ENCODE measurements at places on chromosomes 16 and 17. TPM values are rescaled to one million over a fixed set of nuclear protein-coding genes. Genes with fewer than 3 reads are reported as not detected.

GRCh38 chr17:19460700-19461099, 49.7 kb downstream of the RNF112 start:
- H3K27me3 ChIP-seq = peaks cover 16% of the 10 kb centered on the region
- no peak for DNase-seq
- H3K27ac ChIP-seq = no peak overlapping the region
- H3K36me3 ChIP-seq = no peaks in the 10 kb centered on the region

- DNase-seq = no peak
- H3K27ac ChIP-seq = no peak overlapping the region
- H3K4me1 ChIP-seq = peaks cover 12% of the 10 kb centered on the region
- peaks cover 24% of the 10 kb centered on the region for H3K27me3 ChIP-seq
- no peak overlapping the region for H3K4me3 ChIP-seq
These were observed 18.6 kb downstream of the RNF43 start for GRCh38 chr17:58398574-58399266.

GRCh38 chr16:17460890-17461289, 9.9 kb downstream of the XYLT1 start:
- no peaks in the 10 kb centered on the region for H3K27me3 ChIP-seq
- H3K27ac ChIP-seq = no peak overlapping the region
- no peak for DNase-seq
- H3K4me3 ChIP-seq = no peak overlapping the region
- no peaks in the 10 kb centered on the region for H3K36me3 ChIP-seq

GRCh38 chr17:8629371-8630226, 926 bp downstream of the MYH10 start:
- no peaks in the 10 kb centered on the region for H3K27me3 ChIP-seq
- peak overlapping the region; percentile 99 for H3K4me3 ChIP-seq
- peaks cover 1% of the 10 kb centered on the region for H3K36me3 ChIP-seq
- H3K4me1 ChIP-seq = peaks cover 23% of the 10 kb centered on the region
- peak overlapping the region; percentile 97 for H3K27ac ChIP-seq
- DNase-seq = no peak

DNA sequence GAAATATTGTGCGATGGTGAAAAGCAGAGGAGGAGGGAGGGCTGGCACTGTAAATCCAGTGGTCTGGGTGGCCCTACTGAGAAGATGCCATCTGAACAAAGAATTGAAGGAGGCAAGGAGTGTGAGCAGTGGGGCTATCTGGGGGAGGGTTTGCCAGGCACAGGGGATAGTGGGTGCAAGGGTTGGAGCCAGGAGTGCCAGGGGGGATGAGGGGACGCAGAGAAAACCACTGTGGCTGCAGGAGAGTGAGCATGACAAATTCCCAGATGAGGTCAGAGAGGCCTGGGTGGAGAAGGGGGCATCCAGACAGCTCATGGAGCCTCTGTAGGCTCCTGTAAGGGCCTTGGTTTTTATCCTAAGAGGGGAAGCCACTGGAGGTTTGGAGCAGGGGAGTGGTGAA, 4.8 kb downstream of the XYLT2 start:
- peaks cover 33% of the 10 kb centered on the region for H3K4me1 ChIP-seq
- H3K36me3 ChIP-seq = peaks cover 11% of the 10 kb centered on the region
- H3K27ac ChIP-seq = peak overlapping the region; percentile 5
- H3K27me3 ChIP-seq = no peaks in the 10 kb centered on the region

DNA sequence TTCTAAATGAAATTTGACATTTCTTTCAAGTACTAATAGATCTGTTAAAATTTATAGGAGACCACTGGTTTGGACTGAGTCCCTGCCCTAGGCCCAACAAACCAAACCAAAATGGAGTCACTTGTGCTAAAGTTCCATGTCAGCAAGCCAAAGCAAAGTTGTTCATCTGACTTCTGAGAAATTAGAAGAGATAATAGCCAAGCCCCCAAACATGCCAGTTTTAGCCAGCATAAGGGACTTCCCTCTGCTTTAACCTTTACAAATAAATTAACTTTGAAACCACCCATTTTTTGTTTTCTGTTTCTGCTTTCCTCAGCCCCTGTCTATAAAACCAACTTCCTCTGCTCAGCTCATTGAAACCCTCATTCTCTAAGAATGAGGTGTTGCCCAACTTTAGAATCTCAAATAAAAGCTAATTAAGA, 18.9 kb downstream of the CDR2 start:
- no peak overlapping the region for H3K27ac ChIP-seq
- no peaks in the 10 kb centered on the region for H3K27me3 ChIP-seq
- H3K4me1 ChIP-seq = peaks cover 47% of the 10 kb centered on the region
- H3K4me3 ChIP-seq = no peak overlapping the region
- DNase-seq = no peak

- DNase-seq = no peak
- H3K36me3 ChIP-seq = peaks cover 3% of the 10 kb centered on the region
- peaks cover 14% of the 10 kb centered on the region for H3K4me1 ChIP-seq
These were observed 19.8 kb upstream of the G6PC1 start for GRCh38 chr17:42880776-42881310.

- H3K27me3 ChIP-seq = peaks cover 2% of the 10 kb centered on the region
- H3K4me3 ChIP-seq = peak overlapping the region; percentile 71
- no peak for DNase-seq
- H3K27ac ChIP-seq = no peak overlapping the region
These were observed 1.5 kb downstream of the SCARF1 start for GRCh38 chr17:1643999-1644492.

- H3K27ac ChIP-seq = no peak overlapping the region
- H3K4me3 ChIP-seq = no peak overlapping the region
- DNase-seq = no peak
- no peaks in the 10 kb centered on the region for H3K36me3 ChIP-seq
These were observed 13.7 kb downstream of the UNC45B start for GRCh38 chr17:35161281-35161761.

DNA sequence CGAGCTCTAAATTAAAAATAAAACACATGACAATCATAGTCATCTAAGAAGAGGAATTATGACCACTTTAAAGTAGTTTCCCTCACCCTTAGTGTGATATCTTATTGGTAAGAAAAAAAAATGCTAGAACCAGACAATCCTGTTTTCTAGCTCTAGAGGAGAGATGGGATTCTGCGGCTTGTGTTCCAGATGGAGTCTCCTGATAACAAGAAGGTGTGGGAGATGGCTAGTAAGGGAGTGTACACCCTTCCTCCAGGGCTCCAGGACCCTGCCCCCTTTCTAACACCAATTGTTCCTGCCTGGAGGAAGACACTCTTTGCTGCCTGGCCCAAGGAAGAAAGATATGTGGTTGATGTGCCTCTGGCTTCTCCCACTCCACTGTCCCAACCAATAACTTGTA, 68.8 kb upstream of the FBXO47 start:
- H3K27me3 ChIP-seq = peaks cover 27% of the 10 kb centered on the region
- H3K4me3 ChIP-seq = no peak overlapping the region
- no peak for DNase-seq
- peaks cover 1% of the 10 kb centered on the region for H3K36me3 ChIP-seq
- no peak overlapping the region for H3K27ac ChIP-seq

DNA sequence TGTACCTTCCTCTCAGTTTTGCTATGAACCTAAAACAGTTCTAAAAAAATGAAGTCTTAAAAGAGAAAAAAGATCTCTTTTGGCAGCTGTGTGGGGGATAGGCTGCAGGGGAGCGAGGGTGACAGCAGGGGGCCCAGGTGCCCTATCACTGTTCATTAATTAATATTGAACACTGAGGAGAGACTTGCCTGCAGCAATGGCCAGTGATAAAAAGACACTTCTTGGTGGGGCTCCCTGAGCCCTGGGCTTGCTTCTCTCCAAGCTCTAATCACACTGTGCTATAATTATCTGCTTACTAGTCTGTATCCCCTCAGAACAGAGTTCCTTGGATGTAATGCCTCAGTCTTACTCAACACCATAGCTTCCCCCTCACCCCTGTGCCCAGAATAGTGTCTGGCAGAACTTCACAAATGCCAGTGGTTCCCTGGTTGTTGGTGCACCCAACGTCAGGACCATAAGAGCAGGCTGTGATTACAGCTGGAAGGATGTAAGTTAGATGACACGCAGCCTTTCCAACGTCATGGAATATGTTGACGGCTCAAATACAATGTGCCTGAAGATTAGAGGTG, 52.0 kb upstream of the IRX6 start:
- H3K36me3 ChIP-seq = no peaks in the 10 kb centered on the region
- no peak for DNase-seq
- no peak overlapping the region for H3K4me3 ChIP-seq
- no peak overlapping the region for H3K27ac ChIP-seq
- H3K4me1 ChIP-seq = no peaks in the 10 kb centered on the region
- H3K27me3 ChIP-seq = peaks cover 28% of the 10 kb centered on the region

GRCh38 chr16:78770353-78771091, 671.1 kb downstream of the WWOX start:
- no peak overlapping the region for H3K4me3 ChIP-seq
- no peaks in the 10 kb centered on the region for H3K27me3 ChIP-seq

DNA sequence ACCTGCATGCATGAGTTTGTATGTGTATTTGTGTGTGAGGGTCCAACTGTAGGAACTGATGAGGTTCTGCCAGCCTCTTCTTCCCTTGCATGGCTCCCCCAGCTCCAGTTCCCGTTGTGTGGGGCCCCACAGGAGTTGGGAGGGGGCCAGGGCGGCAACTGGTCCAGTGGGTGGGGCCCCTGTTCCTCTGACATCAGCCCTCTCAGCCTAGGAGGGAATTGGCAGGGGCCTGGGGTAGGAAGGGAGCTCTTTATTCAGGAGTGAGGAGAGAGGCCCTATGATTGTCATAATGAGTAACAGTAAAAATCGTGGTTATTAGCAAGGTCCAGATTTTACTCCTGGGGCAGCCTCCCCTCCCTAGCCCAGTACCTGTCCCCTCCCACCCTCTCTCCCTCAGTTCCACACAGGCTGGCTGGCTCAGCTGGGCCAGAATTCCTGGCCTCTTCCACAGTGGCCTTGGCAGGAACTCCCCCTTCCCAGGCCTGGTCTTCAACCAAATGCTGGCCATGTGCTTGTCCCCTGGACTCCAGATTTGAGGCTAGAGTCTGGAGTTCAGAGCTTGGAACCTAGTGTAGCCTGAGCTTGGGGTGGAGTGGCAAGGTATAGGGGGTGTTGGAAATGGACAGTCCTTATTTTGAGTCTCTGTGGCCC, 18.9 kb downstream of the RARA start:
- H3K36me3 ChIP-seq = peaks cover 4% of the 10 kb centered on the region
- H3K4me1 ChIP-seq = peaks cover 86% of the 10 kb centered on the region
- DNase-seq = no peak
- H3K4me3 ChIP-seq = no peak overlapping the region

DNA sequence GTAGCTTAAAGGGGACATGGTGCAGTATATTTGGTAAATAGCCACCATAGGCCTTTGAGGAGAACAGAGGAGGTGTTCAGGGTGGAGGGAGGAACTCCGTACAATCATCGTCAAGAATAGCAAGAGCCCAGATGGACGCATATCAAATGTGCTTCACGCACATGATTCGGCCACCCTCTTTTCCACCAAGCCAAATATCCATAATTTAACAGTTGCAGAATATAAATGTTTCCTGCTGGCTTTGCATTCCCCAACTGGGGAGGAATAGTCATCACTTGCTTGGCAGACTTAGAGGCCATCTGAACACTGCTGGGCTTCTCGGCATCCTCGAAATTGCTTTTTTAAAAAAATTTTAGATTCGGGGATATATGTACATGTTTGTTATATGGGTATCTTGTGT, 111.9 kb upstream of the ERCC4 start:
- no peak for DNase-seq
- no peak overlapping the region for H3K27ac ChIP-seq
- H3K4me1 ChIP-seq = no peaks in the 10 kb centered on the region
- no peak overlapping the region for H3K4me3 ChIP-seq

DNA sequence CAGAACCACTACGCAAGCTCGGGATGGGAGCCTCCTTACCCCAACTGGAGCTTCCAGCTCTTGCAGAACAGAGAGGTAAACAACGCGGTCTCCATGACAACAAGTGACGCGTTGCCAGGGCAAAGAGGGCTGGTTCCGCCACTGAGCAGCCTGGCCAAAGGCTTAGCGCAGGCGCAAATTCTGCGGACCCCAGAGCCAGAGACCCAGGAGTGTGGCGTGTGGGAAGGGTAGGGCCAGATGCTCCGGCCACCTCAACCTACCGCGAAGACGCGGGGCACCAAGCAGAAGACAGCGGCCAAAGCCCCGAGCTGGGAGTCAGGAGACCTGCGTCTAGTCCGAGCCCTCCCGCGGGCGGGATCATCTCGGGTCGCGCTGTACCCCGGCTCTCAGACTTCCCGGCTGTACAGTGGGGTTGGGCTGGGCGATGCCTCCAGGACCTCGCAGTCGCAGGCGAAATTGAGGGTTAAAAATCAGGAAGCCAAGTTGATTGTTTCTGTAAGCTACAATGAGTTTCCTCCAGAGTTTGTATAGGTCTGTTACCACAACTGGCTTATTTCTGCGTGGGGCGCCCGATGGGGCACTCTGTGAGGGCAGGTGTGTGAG, at the start of gene TEKT1:
Gene TEKT1, minus strand, starts transcription at position 69 of the 603 bp plus-strand sequence. CDS start 1,353 bp downstream, outside the sequence.
- peak within 1 kb of the TSS; percentile 49 for H3K4me3 ChIP-seq
- no peak for DNase-seq
- no peak within 1 kb of the TSS for H3K27ac ChIP-seq
- peaks cover 63% of the 10 kb centered on the region for H3K27me3 ChIP-seq
- no peaks in the 10 kb centered on the region for H3K36me3 ChIP-seq

DNA sequence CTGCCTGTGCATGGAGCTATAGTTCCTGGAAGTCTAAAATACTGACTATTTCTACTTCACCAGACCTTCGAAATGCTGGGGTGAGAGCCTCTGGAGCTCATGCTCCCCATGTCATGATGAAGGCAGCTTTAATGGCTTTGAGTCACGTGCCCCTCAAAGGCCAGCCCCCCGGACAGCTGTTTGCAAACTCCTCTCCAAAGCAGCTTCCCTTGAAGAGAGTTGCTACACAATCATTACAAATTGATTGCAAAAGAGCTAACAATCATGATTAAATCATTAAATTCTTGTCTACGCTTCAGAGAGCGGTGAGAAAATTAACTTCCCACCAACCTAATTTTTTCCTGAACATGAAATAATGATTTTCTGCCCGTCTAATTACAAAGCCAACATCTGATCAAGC, 134.8 kb upstream of the IRX6 start:
- no peak for DNase-seq
- peaks cover 19% of the 10 kb centered on the region for H3K27me3 ChIP-seq
- H3K4me1 ChIP-seq = no peaks in the 10 kb centered on the region
- H3K4me3 ChIP-seq = no peak overlapping the region
- no peak overlapping the region for H3K27ac ChIP-seq

GRCh38 chr16:53781023-53781605, 77.2 kb downstream of the FTO start:
- DNase-seq = no peak
- H3K27me3 ChIP-seq = no peaks in the 10 kb centered on the region
- no peak overlapping the region for H3K4me3 ChIP-seq
- H3K27ac ChIP-seq = no peak overlapping the region
- peaks cover 77% of the 10 kb centered on the region for H3K4me1 ChIP-seq

CHST6 gene
- 7.1 TPM for total RNA-seq

MYLK3 gene
- total RNA-seq = 0.05 TPM

VPS35 gene
- 115 TPM for total RNA-seq

GUCY2D gene
- not detected for total RNA-seq

TMEM92 gene
- total RNA-seq = 1.7 TPM

Data from chondrocyte (in vitro differentiated cells).